ENCODE measurements at places on chromosomes 4 and X.

GRCh38 chr4:168769416-168769815, 240.6 kb downstream of the CBR4 start:
- no peak for DNase-seq

GRCh38 chr4:151991001-151991883, 230.4 kb upstream of the GATB start:
- no peak for DNase-seq

GRCh38 chr4:186826006-186826405, 102.3 kb upstream of the FAT1 start:
- DNase-seq, result no peak

DNA sequence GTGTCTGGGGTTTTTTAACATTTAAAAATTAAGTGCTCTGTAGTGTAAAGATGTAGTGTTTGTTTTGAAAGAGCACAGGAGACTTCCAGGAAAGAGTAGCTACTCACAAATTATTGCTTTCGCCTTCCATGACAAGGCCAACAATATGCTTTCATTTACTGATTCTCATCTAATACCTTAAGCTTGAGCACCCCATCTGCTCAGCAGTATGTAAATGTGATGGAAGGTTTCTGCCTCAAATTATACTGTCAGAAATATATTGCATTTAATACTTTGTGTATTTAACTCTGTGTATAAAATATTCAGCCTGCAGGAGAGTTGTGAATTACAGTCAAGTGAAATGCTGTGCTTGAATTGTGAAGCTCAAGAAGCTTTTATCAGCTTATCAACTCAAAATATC, 296.3 kb upstream of the ATOH1 start:
- no peak for DNase-seq

GRCh38 chrX:4935846-4936245, 1222.4 kb upstream of the PRKX start:
- no peak for DNase-seq

DNA sequence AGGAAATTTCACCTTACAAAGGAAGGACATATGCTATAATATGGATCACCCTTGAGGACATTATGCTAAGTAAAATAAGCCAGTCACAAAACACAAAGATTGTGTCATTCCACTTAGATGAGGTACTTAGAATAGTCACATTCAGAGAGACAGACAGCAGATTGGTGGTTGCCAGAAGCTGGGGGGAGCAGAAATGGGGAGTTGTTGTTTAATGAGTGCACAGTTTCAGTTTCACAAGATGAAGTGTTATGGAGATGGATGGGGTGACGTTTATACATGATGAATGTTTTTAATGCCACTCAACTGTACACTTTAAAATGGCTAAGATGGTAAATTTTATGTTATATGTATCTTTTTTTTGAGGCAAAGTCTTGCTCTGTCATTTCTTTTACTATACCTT, 14.8 kb upstream of the SPON2 start:
- no peak for DNase-seq

DNA sequence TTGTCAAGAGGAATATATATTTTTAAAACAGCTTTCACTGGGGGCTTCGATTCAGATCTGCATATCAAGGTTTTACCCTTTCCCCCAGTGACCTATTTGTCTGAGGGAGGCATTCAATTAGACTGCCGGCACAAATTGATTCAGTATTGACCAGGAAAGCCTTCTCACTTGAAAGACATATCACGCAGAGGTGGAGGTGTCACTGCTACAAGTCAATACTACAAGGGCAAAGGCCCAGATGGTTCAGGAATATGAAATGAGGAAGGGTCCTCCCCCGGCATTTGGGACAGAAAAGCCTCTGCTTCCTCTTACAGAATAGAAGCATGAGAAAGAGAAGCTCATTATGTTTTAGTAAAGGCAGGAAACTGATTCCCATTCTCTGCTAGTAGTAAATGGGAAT, 383.6 kb downstream of the HNRNPD start:
- DNase-seq, result no peak

DNA sequence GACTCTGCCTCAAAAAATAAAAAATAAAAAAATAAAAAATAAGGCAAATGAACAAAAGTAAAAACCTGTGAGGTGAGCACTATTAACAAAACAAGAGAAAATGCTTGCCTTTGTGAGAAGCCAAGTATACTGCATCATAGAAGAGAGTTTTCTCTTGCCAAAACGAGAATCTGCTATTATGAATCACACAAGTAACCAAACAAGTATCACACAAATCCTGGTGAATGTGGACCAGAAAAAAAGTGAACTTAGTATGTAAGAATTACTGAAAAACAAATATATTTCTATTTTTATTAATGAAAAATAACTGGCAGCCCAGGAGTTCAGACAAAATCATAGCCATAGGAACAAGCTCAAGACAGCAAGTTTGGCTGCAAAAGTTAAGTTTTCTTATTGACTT, 193.5 kb downstream of the PDGFC start:
- no peak for DNase-seq

DNA sequence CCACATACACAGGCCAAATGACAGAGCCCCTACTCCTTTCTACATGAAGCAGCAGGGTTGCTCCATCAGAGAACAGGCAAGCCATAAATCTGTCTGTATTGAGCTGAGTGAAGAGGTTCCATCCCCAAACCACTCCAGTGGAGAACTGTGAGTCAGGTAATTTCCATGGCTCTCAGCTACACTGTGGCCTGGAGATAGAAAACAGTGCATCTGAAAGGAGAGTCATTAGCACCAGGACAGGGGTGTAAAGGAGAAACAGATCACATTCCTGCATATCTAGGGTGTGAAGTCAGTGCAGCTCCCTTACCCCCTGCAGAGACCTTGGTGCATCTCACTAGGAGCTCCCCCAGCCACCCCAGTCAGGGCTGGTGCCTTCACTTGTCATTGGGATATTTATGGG, 314.7 kb downstream of the CHIC1 start:
- DNase-seq, result no peak

DNA sequence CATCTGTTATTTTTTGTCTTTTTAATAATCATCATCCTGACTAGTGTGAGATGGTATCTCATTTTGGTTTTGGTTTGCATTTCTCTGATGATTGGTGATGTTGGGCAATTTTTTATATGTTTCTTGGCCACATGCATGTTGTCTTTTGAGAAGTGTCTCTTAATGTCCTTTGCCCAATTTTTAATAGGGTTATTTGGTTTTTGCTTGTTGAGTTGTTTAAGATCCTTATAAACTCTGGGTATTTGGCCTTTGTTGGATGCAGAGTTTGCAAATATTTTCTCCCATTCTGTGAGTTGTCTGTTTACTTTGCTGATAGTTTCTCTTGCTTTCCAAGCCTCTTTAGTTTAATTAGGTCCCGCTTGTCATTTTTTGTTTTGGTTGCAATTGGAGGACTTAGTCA, 152.1 kb upstream of the MED14 start:
- no peak for DNase-seq

GRCh38 chrX:1386338-1387127, 5.4 kb downstream of the SLC25A6 start:
- no peak for DNase-seq

DNA sequence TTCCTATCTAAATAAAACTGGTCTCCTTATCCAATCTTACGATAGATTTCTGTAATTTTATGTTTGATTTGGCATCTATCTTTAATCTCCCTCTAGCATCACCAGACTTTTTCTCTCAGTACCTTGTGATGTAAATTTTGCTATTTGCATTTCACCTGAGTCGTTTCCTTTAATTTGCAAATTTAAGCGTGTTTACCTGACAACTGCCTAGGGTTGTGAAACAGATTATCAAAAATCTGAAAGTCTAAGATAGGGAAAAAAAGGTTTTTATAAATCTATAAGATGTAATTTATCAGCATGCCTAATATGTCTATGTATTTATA, 39.4 kb upstream of the TMPRSS11E start:
- no peak for DNase-seq

DNA sequence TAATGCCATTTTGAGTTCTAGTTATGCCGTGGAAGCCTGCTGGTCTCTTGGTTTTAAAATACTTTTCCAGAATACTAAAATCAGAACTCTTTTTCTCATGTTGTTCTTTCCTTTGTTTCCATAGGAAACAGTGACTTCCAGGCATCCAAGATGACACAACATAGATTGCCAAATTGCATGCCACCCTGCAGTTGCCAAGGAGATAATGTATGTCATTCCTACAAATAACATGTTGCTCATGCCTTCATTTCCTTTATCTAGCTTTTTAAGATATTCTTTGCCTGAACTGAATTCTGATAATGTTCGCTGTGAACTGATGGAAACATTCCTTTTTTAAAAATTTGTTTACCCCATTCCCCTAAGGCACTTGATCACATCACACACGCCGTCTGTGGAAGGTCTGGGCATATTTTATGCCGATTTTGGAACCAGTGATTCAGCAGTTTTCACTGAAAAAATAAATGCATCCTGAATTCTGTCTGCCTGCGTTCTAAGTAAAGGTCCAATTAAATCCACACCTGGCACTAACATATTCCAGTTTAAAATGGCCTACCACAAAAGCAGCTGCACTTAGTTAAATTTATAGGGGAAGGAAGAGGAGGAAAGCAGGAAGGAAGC, 38.0 kb upstream of the COX7B2 start:
- no peak for DNase-seq

DNA sequence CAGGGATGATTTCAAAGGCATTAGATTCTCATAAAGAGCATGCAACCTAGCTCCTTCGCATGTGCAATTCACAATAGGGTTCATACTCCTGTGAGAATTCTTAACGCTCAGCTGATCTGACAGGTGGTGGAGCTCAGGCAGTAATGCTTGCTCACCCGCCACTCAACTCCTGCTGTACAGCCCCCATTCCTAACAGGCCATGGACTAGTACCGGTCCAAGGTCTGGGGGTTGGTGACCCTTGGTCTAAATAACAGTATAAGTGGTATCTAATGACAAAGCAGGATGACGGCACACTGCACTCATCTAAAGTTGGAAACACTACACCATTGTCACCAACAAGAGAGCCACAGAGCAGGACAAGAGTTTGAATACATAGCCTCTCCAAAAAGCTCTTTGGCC, 28.5 kb downstream of the ADGRA3 start:
- no peak for DNase-seq

- no peak for DNase-seq
These were observed 810.1 kb downstream of the FAT4 start for GRCh38 chr4:126124818-126125217.

GRCh38 chr4:181350615-181351415, 892.4 kb upstream of the TENM3 start:
- DNase-seq, result no peak

DNA sequence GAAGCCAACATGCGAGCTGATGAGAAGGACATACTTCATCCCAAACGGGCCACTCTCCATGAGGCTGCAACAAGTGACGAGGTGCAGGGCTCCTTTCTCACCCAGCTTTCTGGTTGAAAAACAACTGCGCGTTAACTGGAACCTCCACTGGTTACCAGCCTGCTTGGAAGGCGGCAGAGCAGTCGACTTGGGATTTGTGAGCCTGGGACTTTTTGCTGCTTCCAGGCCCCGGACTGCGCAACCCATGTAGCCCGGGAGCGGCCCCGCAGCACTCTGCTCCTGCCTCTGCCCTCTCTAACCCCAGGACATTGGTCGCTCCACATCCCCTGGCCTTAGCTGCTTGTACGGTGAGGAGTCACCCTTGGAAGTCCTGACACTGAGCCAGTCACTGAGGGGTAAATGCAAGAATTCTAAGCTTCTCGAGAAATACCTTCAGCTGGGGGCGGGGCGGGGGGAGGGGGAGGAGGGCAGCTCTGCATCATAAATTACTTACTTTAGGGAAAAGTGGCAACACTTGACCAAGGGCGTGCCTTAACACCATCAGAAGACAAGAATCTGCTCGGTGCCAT, 72.7 kb downstream of the MTMR1 start:
- no peak for DNase-seq

GRCh38 chrX:32170481-32170880, 1040.9 kb downstream of the DMD start:
- no peak for DNase-seq

- DNase-seq, result no peak
These were observed 26.7 kb downstream of the SMARCA1 start for GRCh38 chrX:129496625-129497024.

DNA sequence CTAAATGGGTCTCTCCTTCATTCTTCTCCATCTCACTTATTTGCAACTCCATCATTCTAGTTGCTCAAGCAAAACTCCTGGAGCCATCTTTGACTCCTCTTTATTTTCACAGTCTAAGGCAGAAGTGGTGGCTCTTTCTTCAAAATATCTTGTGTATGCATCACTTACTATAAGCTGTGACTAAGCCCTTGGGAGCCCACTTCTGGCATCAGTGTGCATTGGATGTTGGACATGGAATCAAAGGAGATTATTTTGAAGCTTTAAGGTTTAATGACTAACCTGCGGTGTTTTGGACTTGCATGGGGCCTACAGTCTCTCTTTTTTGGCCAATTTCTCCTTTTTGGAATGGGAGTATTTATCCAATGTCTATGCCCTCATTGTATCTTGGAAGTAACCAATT, 276.8 kb downstream of the SPOCK3 start:
- no peak for DNase-seq

DNA sequence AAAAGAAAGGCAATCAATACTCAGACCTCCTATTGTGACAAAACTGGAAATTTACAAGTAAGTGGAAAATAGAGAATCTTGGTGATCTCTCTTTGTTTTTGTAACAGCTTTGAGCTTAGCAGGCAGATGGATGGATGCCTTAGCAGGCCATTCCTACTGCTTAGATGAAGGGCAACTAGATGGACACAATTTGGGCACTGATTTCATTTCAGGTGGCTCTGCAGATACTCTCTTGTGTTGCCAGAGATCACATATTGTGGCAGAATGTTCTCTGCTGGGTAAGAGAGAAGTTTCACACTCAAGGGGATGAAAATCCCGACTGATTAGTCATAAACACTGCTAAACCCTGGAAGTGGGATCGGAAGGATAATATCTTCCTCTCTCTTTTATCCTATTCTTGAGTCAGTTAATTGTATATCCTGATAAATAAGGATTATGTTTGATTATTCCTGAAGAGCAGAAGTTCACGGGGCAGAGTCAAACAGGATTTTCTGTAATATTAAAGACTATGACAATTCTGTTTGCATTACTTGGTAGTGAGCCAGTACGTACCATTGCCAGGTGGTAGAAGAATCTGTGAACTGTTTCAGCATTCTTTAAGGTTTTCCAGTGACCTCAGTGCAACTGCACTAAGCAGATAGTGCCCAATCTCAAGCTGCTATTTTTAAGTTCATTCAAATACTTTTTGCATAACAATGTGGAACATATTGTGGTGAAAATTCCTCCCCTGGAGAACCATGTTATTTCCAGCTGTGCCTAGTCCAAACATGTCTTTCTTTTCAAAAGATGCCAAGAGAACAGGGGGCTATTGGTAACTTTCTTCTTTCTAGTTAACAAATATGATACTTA, 974.3 kb downstream of the FSTL5 start:
- no peak for DNase-seq
